ENCODE measurements at places on chromosomes 11 and 22.

DNA sequence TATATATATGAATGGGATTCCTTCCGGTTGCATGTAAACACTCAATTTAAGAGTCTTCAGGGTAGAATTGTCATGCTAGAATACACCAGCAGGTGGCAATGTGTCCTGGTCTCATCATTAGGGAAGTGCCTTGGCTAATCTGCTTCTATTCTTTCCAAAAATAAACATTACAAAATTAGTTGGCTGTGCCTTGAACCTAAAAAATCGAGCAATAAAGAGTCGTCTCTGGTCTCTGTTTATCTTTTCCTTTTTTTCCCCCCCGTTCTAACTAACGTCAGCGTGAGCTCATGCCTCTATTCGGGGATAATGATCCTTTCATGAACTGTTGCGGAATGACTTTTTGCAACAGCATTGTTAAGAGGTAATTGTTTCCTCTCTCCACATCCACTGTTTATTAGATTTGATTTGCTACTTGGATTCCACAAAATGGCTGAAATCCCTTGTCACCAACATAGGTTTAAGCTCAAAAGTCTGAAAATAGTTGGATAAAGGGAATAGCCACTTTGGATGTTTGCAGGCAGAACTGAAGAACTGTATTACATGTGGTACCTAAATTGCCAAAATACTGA is 1.2 kb upstream of the ARHGEF12 start:
- peak; percentile 42 for DNase-seq

DNA sequence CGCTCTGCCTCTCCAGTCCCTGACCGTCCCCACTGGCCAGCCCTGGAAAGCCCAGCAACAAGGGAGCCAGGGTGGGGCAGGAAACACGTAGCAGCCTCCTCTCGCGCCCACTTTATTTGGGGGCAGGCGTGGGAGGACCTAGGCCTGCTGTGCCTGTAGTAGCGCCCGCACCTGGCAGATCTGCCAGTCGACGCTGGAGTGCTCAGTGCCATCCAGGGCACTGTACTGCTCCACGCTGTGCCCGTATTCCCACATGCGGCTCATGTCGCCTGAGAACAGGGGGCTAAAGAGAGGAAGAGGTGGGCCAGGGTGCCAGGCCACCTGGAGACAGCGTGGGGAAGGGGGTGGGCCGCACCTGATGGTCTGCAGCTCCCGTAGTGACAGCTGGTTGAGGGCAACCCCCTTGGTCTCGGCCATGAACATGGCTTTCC is 17.0 kb upstream of the DRICH1 start:
- DNase-seq = no peak

GRCh38 chr22:25749420-25750169 is 7.6 kb downstream of the MYO18B start:
- DNase-seq = no peak

DNA sequence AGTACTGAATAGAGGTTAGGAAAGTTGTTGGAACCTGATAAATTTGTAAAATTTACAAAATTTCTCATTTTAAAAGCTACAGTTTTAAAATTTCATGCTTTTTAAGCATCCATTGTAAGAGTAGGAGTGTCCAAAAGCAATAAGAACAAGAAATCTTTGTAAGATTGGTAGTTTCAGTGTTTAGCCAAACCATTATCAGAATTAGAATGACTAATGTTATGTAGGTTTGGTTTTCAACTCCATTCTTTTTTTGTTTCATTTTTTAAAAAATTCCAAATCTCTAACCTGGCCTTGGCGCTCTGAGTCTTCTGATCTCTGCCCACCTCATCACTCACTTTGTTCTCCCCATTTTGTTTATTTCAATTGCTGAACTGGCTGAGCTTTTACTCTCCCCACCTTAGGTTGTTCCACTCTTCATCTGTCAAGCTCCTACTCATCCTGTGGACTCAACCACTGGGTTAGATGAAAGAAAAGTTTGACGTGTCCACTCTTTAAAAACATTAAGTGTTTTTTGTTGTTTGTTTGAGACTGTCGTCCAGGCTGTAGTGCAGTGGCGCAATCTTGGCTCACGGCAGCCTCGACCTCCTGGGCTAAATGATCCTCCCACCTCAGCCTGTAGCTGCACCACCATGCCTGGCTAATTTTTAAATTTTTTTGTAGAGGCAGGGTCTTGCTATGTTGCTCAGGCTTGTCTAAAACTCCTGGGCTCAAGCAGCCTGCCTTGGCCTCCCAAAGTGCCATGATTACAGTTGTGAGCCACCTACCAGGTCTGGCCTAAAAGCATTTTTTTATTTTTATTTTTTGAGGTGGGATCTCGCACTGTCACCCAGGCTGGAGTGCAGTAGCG is 14.0 kb downstream of the EP300 start:
- no peak for DNase-seq
